ENCODE measurements at places on chromosomes 7 and 10.
A peak's percentile ranks its signal among the peaks of the same experiment; 100 is the strongest.

GRCh38 chr7:54839575-54840213 lies 80.7 kb upstream of the SEC61G start:
- no peak for DNase-seq

DNA sequence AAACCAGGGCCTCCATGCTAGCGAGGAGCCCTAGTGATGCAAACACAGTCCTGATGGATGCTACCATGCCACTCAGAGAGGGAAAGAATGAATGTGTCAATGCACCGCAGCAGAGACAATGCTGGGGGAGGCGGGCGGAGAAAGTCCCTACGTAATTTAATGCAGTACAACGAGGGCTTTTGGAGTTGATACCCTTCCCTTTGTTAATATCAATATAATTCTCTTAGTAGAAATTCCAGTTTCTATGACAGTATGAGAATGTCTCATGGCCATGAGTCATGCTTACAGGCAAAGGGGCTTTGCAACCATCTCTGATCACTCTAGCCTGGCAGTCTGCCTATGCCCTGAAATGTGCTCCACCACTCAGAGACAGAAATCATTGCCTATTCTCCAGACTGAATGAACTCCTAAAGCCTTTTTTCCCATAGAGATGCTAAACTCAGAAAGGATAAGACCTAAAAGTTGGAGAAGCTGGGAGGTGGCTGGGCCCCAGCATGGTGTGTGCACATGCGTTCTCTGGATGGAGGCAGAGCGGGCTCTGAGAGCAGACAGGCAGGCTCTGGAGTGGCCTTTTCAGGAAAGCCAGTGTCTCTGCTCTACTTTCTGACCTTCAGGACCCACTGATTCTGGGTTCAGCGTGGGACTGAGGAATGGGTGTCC lies 20.3 kb upstream of the GIMAP2 start:
- no peak for DNase-seq

DNA sequence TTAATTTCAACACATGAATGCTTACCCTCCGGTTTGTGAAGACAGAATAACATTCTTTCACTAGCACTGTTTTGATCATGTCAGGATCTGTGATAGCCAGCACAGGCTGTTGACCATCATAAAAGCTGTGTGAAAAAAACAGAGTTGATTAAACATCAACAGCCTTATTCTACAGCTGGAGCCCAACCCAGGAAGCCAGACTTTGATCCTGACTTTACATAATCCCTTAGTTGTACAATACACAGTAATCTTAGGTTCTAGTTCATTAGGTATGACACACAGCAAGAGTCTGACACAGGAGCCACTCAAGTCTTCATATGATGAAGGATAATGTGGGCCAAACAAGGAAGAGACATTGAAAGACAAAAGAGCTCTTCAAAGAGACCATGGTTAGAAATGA lies 11.4 kb downstream of the CYP3A4 start:
- no peak for DNase-seq

DNA sequence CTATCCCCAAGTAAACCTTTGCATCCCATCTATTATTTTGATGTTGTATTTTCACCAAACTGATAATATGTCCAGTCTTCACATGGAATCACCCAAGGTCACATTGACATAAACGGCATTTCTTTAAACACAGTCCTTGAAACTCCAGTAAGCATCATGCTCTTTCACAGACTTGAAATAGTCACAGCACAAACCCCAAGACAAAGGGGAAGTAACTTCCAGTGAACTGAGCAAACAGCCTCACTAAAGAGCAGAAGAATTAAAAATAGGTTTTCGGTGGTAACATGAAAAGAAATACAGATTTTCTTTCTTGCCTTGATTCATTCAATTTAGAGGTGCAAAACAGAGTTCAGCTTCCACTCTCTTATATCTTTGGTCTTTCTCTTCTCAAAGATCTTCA lies 253.7 kb downstream of the SFMBT2 start:
- no peak for DNase-seq

DNA sequence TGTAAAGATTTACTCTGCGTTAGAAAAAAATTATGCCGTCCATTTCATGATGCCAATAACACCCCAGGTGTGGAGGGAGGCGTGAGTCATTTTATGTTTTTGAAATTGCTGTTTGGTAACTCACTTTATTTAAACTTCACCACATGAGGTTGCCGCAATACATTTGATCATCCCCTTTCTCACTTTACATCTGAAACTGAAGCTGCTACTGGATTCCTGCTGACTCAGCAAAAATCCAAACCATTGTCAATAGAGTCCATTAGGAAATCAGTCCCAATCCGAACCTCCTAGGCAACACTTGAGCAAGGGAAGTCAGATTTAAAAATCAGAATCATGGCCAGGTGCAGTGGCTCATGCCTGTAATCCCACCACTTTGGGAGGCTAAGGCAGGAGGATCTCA lies 136.6 kb upstream of the SVIL start:
- DNase-seq: no peak

GRCh38 chr7:75727881-75728593 lies 10.7 kb downstream of the HIP1 start:
- DNase-seq: no peak

DNA sequence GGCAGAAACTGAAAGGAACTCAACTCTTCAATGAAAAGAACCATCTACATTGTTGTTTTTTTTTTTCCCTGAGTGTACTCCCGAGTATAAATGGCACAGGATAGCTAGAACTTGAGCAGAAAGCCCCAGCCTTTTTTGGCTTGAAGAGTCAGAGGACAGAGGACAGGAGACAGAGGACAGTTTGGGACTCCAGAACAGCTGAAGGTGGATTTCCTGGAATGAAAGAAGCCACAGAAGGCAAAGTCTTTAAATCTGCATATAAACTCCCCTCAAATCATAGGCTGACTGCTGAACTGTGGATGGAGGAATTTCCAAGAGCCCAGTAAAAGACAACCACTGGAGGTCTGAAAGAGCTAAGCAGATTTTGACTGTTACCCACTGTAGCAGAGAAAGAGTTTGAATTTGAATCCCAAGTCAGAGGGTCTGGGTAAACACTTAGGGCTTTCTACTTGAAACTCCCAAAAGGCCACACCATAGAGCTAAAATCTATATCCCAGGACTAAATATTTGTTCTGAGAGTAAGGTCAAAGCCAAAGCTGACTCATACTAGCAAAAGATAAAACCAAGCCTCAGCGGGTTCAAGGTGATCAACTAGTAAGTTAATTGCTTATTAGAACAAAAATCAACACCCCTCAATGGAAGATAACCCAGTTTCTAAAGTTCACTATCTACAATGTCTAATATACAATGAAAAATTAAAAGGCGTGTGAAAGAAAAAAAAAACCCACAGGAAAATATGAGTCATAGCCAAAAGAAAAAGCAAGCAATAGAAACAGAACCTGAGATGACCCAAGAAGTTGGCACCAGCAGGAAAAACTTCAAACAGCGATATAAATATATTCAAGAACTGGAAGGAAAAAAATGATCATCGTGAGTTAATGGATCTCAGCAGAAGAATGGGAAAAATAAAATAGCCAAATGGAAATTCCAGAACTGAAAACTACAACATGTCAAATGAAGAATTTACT lies 1.8 kb upstream of the OPN1SW start:
- DNase-seq: no peak

DNA sequence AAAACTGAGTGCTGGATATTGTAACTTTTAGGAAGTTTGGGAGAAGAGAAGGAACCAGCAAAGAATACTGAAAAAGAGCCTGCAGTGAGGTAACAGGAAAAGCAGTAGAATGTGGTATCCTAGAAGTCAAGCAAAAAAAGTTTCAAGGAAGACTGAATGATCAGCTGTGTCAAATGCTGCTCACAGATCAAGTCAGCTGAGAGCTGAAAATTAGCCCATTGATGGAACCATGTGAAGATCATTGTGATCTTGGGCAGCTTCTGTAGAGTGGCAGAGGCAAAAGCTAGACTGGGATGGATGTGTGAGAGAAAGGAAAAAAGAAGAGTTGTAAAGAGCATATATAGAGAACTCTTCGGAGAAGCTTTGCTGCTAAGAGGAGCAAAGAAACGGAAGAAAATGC lies 315.4 kb upstream of the BMPER start:
- DNase-seq: no peak

- DNase-seq: no peak
Measured at GRCh38 chr10:49033939-49034338, 81.4 kb downstream of the VSTM4 start.

GRCh38 chr10:62528441-62528840 lies 154.3 kb downstream of the ZNF365 start:
- no peak for DNase-seq

GRCh38 chr7:135185471-135186260 lies 15.2 kb upstream of the CYREN start:
- DNase-seq: no peak

DNA sequence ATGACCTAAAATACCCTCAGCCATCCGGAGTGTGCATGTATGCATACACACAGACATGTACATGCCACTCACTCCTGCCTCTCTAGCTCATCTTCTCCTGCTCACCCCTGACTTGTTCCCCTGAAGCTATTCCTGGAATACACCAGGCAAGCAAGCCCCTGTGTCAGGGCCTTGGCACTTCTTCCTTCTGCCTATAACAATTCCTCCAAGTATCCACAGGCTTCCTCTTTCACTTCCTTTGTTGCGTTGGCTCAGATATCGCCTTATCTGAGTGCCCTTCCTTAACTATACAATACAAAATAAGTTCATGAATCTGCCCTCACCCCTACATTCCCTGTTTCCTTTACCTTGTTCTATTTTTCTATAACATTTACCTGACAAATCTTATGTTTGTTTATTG lies 88.8 kb downstream of the NOD1 start:
- no peak for DNase-seq

DNA sequence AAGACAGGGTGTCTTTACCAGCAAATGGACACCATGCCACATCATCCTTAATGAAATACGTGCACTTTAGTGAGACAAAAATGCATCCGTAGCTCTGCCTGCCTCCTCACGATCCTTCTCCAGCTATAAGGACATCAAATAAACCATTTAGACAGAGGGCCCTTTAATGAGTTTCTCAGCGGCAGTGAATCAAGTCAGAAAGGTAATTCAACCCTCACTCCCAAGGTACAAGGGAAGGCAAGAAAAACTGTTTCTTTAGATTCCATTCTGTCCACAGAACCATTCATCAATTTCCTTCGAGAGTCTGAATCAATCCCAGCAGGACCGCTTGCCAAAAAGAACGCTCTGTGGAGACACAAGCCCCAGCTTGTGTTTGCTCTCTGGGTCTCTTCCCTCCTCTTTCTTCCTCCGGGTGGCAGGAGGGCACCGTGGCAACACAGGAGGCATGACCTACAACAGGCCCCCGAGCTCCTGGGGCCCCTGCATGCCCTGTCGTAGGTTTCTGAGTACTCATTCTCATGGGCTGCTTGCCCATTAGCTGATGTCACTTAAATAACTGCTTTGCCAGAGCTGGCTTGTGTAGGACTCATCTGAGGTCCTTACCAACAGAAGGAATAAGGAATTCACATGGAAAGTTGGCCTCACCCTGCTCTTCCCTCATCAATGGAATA lies 297.8 kb upstream of the PRKCQ start:
- peak; percentile 8 for DNase-seq

DNA sequence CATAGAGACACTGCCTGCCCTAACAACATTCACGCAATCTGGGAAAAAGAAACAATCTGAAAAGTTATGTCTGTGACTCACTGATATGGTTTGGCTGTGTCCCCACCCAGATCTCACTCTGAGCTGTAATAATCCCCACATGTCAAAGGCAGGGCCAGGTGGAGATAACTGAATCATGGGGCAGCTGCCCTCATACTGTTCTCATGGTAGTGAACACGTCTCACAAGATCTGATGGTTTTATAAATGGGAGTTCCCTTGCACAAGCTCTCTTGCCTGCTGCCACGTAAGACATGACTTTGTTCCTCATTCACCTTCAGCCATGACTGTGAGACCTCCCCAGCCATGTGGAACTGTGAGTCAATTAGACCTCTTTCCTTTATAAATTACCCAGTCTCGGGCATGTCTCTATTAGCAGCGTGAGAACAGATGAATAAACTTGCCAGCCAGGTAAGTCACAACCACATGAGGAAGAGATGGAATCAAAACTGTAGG lies 341.5 kb upstream of the AOAH start:
- DNase-seq: no peak

DNA sequence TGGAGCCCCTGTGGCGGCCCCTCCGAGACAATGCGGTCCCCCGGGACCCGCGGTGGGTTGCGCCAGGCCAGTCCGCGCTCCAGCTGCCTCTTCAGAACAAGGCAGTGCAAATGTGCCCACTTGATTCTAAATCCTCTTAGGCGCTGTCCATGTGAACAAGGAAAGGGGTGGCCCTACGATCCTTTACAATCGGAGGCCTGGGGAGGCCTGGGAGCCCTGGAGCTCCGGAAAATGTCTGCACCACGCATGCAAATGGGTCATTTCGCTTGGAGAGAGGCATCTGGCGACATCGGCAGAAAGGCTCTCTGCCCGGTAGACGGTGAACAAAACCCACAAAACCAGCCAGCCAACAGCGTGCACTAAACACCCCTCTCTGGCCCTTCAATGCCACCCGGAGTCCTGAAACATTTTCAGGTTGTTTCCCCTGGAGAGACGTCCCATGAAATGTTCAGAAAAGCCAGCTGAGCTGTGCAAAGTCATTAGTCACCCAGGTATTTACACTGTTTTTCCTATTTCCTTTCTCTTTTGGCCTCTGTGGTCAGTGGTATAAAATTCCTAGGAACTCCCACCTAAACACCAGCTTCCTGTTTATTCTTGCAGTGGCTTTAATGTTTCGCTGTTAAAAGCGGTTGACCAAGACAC lies 102.8 kb upstream of the ZNF438 start:
- DNase-seq: peak; percentile 80

DNA sequence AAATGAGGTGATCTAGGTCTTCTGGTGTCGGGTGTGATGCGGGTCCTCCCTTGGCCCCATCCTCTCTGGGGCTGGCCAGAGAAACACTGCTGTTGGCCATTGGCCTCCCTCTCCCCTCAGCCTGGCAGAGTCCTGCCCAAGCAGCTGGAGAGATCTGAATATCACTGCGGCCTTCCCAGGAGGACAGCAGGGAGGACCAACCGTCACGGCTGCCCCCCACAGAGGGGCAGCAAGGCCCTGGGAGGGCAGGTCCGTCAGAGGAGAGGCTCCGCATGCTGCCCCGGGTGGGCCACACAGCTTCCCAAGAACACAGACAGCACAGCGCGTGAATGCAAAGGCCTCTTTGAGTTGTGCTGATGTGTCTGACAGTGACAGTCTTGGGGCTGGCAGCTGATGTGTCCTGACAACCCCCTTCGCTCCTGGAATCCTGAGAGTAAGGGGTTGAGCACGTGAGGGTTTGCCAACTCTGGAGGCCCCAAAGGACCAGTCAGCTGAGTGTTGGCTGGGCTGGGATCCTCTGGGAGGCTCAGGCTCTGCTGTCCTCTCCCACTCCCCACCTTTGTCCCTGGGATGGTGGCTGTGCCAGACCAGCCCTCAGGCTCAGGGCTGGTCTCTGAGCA lies 132.5 kb upstream of the UNC5B start:
- DNase-seq: no peak

- no peak for DNase-seq
Measured at GRCh38 chr10:11379771-11380170, 231.7 kb downstream of the USP6NL start.

All from nucleus accumbens (tissue), 56 donors.